ENCODE measurements at places on chromosomes 6 and 20. TPM values are rescaled to one million over a fixed set of nuclear protein-coding genes. Genes with fewer than 3 reads are reported as not detected.

- H3K27ac ChIP-seq, result no peak overlapping the region
- no peak overlapping the region for H3K4me3 ChIP-seq
- H3K4me1 ChIP-seq, result no peaks in the 10 kb centered on the region
- no peak for DNase-seq
- no peaks in the 10 kb centered on the region for H3K27me3 ChIP-seq
- peaks cover 34% of the 10 kb centered on the region for H3K36me3 ChIP-seq
Observed at GRCh38 chr6:57215260-57215659, 6.8 kb downstream of the RAB23 start.

GRCh38 chr6:165889636-165890403 lies 226.8 kb upstream of the PDE10A start:
- no peak overlapping the region for H3K27ac ChIP-seq
- peak; percentile 69 for DNase-seq
- no peak overlapping the region for H3K4me3 ChIP-seq
- H3K4me1 ChIP-seq, result no peaks in the 10 kb centered on the region
- peaks cover 17% of the 10 kb centered on the region for H3K36me3 ChIP-seq
- no peaks in the 10 kb centered on the region for H3K27me3 ChIP-seq

- no peak overlapping the region for H3K27ac ChIP-seq
- no peaks in the 10 kb centered on the region for H3K36me3 ChIP-seq
- no peaks in the 10 kb centered on the region for H3K4me1 ChIP-seq
- H3K27me3 ChIP-seq, result no peaks in the 10 kb centered on the region
- no peak overlapping the region for H3K4me3 ChIP-seq
Observed at GRCh38 chr6:18042536-18043145, 55.2 kb upstream of the KIF13A start.

GRCh38 chr6:144065213-144065660 lies 30.1 kb downstream of the SF3B5 start:
- no peak for DNase-seq
- H3K4me3 ChIP-seq, result peak overlapping the region; percentile 63
- peaks cover 4% of the 10 kb centered on the region for H3K4me1 ChIP-seq
- no peak overlapping the region for H3K27ac ChIP-seq

DNA sequence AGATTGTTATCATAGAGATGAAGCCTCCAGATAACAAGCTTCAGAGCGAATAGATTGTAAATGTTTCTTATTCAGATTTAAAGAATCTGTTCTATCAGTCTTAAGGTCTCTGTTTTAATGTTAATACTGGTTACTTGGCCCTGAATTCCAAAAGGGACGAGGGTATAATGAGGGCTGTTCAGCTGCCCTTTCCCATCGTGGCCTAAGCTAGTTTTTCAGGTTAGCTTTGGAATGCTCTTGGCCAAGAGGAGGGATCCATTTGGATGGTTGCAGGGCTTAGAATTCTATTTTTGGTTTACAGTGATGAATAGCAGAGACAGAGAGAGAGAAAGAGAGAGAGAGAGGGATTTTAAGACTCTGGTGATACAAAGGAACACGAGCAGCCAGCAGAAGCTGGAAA lies 62.8 kb upstream of the UFL1 start:
- H3K4me3 ChIP-seq, result no peak overlapping the region
- no peaks in the 10 kb centered on the region for H3K27me3 ChIP-seq
- DNase-seq, result no peak
- no peak overlapping the region for H3K27ac ChIP-seq
- H3K36me3 ChIP-seq, result no peaks in the 10 kb centered on the region

DNA sequence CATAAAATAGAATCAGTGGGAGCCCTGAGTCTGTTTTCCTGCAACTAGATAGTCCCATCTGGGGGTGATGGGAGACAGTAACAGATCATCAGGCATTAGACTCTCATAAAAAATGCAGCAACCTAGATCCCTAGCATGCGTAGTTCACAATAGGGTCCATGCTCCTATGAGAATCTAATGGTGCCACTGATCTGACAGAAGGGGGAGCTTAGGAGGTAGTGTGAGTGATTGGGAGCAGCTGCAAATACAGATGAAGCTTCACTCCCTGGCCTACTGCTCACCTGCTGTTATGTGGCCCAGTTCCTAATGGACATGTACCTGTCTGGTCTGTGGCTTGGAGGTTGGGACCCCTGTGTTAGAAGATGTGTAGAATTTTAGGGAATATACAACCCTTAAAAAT lies 904.5 kb upstream of the EPHA7 start:
- H3K27me3 ChIP-seq, result no peaks in the 10 kb centered on the region

- peaks cover 31% of the 10 kb centered on the region for H3K36me3 ChIP-seq
- H3K4me3 ChIP-seq, result no peak overlapping the region
- H3K27ac ChIP-seq, result no peak overlapping the region
- no peaks in the 10 kb centered on the region for H3K27me3 ChIP-seq
- no peaks in the 10 kb centered on the region for H3K4me1 ChIP-seq
Observed at GRCh38 chr6:158040804-158041347, 59.2 kb downstream of the SYNJ2 start.

- DNase-seq, result no peak
- no peaks in the 10 kb centered on the region for H3K4me1 ChIP-seq
- H3K4me3 ChIP-seq, result no peak overlapping the region
- no peaks in the 10 kb centered on the region for H3K36me3 ChIP-seq
- H3K27me3 ChIP-seq, result no peaks in the 10 kb centered on the region
Observed at GRCh38 chr6:112288475-112288874, 34.1 kb upstream of the LAMA4 start.

- DNase-seq, result no peak
- no peaks in the 10 kb centered on the region for H3K27me3 ChIP-seq
Observed at GRCh38 chr6:45009576-45009975, 318.6 kb upstream of the RUNX2 start.

DNA sequence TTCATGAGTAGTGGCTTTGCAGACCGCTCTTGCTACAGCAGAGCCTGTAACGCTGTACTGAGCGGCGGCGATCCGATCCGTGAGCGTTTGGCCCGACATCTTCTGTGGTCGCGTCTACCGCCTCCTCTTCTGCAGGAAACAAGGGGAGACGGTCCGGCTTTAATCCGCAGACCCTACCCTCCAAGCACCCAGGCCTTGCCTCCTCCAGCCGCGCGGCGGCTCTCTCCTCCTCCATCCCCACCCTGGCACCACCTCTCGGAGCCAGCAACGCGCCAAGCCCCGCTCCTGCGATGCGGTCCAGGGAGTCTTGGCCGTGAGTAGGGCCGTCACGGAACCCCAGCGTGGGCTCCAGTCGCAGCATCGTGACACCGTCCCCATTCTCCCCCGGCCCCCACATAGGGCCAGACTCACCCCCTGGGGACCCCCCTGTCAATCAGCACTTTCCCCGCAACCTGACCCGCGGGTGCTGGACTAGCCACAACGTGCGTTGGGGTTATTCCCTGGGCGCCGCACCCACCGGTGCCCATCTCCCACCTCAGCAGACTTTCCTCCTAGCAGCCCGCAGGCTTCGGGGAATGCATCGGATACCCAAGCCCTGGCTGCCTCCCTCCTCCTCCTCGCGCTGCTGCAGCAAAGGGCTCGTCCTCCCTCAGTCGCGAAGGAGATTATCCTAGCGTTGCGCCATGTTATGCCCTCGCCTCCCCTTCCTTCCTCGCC lies 914 bp downstream of the SNAP91 start:
- H3K36me3 ChIP-seq, result no peaks in the 10 kb centered on the region
- H3K4me1 ChIP-seq, result no peaks in the 10 kb centered on the region
- DNase-seq, result peak; percentile 56
- H3K27ac ChIP-seq, result no peak overlapping the region

DNA sequence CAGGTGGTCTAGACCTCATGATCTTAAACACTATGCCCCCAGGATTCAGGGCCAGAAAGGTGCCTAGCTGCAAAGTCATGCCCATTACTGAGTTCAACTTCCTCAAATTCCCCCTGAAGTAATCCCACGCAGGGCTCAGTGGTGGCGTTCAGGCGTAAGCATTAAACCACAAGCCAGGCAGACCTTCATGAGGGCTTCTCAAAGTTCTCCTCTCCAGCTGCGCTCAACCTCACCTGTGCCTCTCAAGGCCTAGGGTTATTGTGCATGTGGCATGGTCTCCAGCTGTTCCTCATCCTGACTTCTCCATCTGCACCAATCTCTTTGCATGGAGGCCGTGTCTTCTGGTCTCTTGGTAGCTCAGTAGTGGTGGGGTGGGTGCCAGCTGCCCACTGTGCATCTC lies 113.6 kb downstream of the TSHZ2 start:
- H3K27me3 ChIP-seq, result no peaks in the 10 kb centered on the region
- no peak overlapping the region for H3K4me3 ChIP-seq
- no peak for DNase-seq
- H3K36me3 ChIP-seq, result no peaks in the 10 kb centered on the region
- H3K4me1 ChIP-seq, result peaks cover 4% of the 10 kb centered on the region

- no peaks in the 10 kb centered on the region for H3K36me3 ChIP-seq
- H3K4me1 ChIP-seq, result no peaks in the 10 kb centered on the region
- no peak overlapping the region for H3K27ac ChIP-seq
- no peak overlapping the region for H3K4me3 ChIP-seq
- DNase-seq, result no peak
Observed at GRCh38 chr6:70310063-70310694, 7.3 kb upstream of the COL9A1 start.

- H3K27me3 ChIP-seq, result no peaks in the 10 kb centered on the region
- no peak overlapping the region for H3K4me3 ChIP-seq
- H3K36me3 ChIP-seq, result peaks cover 8% of the 10 kb centered on the region
- DNase-seq, result no peak
- peaks cover 7% of the 10 kb centered on the region for H3K4me1 ChIP-seq
Observed at GRCh38 chr6:21200134-21200870, 393.2 kb upstream of the SOX4 start.

DNA sequence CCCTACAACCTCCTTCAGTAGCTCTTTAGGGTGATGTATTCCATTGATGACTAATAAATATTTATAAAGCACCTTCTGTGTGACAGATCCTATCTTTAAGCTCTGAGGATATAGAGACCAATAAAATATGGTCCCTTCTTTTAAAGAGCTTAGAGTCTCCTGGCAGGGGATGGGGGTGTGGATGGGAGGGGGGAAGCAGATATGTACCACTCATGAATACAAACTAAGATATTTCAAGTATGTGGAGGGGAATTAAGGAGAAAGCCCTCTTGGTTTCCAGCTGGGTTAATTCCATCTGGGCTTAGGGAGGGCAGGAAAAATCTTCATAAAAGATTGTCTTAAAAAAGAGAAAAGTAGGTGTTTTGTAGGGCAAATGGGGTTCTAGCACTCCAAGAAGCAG lies 21.6 kb upstream of the FBXO9 start:
- no peak overlapping the region for H3K27ac ChIP-seq
- H3K4me3 ChIP-seq, result peak overlapping the region; percentile 35
- H3K36me3 ChIP-seq, result peaks cover 22% of the 10 kb centered on the region
- no peak for DNase-seq

- no peaks in the 10 kb centered on the region for H3K27me3 ChIP-seq
- H3K27ac ChIP-seq, result no peak overlapping the region
- H3K4me1 ChIP-seq, result no peaks in the 10 kb centered on the region
- DNase-seq, result peak; percentile 39
Observed at GRCh38 chr20:63698739-63699465, 2.5 kb downstream of the TNFRSF6B start.

- H3K4me1 ChIP-seq, result peaks cover 3% of the 10 kb centered on the region
- H3K4me3 ChIP-seq, result no peak overlapping the region
- H3K27me3 ChIP-seq, result no peaks in the 10 kb centered on the region
- DNase-seq, result no peak
- peaks cover 6% of the 10 kb centered on the region for H3K36me3 ChIP-seq
- H3K27ac ChIP-seq, result no peak overlapping the region
Observed at GRCh38 chr6:8027965-8028651, 36.1 kb downstream of the BLOC1S5 start.

DNA sequence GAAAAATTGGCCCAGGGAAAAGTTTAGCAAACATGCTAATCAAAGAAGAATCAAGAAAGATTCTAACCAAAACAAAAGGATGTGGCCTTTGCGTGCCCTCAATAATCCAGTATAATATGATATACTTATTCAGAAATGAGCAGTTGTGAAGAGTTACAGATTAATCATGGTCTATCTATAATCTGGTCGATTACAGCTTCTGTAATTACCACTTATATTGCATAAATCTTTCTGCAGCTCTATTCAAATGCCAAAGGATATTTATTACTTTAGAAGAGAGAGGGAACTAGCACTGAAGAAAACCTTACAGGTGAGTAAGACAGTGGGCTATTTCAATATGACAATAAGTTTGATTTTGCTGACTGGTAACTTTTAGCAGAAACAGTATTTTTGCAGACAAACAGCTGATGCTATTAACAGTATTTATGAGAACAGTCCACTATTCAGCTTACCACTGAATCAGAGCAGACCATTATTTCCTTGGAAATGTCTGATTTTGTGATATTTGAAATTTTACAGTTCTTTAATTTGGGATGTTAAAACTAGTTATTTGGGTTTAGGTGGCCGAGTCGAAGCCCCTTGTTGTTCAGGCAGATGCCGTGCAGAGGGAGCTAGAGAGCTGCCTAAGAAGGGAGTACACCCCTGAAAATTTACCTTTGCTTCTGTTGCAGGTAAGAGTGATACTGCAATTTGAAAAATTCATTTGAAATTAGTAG lies 92.2 kb downstream of the CEP57L1 start:
- H3K27ac ChIP-seq, result no peak overlapping the region
- H3K4me3 ChIP-seq, result no peak overlapping the region
- no peaks in the 10 kb centered on the region for H3K4me1 ChIP-seq
- peaks cover 18% of the 10 kb centered on the region for H3K36me3 ChIP-seq

DNA sequence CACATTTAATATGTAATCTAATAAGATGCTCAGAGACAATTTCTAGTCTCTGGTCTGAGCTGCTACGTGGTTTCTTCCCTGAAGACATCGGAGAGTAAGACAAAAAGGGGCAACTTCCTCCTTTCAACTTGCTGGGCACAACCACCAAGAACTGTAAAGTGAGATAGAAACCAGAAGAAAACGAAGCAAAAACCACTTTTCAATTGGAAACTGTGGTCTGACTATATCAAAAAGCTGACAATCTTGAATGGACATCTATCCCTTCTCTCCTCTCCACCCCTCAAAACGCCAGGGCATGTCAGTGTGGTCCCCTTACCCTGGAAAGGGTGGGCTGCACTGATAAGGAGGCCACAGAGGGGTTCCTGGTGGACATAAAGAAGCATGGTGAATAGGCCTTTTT lies 269.1 kb downstream of the CD83 start:
- 0 out of 3 replicates have a peak, but pooled peaks cover 2% of the 10 kb centered on the region for H3K36me3 ChIP-seq
- peaks cover 12% of the 10 kb centered on the region for H3K4me1 ChIP-seq
- H3K27me3 ChIP-seq, result no peaks in the 10 kb centered on the region
- DNase-seq, result no peak
- H3K4me3 ChIP-seq, result no peak overlapping the region
- H3K27ac ChIP-seq, result no peak overlapping the region

Gene RSPH4A
- 0.31 TPM for total RNA-seq

Gene TXLNB
- not detected for total RNA-seq

Gene C6orf58
- total RNA-seq, result not detected

Gene SLC32A1
- 0.24 TPM for total RNA-seq

Gene LPIN3
- total RNA-seq, result 3.8 TPM

Gene SPATS1
- total RNA-seq, result not detected

Gene TFAP2D
- not detected for total RNA-seq

Gene DACT2
- 1.8 TPM for total RNA-seq

Gene CRISP3
- not detected for total RNA-seq

Gene SH3BGRL2
- 11.7 TPM for total RNA-seq

Gene ANGPT4
- 0.07 TPM for total RNA-seq
